Fibroblast of skin of abdomen (primary cell): ENCODE measurements at places on chromosomes 3 and 15.

- no peak for DNase-seq
These were observed 79.1 kb downstream of the SLC25A26 start for GRCh38 chr3:66299891-66300290.

- DNase-seq, result peak; percentile 21
These were observed 408.6 kb downstream of the GBE1 start for GRCh38 chr3:81352867-81353266.

DNA sequence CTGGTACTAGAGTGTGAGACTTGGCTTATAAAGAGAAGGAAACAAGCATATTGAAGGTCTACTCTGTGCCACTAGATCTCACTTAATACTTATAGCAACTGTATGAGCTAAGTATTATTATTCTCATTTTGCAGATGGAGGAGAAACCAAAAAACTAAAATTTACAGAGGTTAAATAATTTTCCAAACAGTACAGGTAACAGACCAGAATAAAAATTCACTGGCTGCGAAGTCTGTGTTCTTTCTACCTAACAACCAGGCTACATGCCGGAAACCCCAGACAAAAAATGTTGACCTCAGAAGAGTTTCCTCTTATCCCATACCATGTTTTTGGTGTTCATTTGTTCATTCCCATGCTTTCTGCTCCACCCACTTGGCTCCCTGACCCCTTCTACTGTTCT, 46.6 kb downstream of the CMSS1 start:
- no peak for DNase-seq

DNA sequence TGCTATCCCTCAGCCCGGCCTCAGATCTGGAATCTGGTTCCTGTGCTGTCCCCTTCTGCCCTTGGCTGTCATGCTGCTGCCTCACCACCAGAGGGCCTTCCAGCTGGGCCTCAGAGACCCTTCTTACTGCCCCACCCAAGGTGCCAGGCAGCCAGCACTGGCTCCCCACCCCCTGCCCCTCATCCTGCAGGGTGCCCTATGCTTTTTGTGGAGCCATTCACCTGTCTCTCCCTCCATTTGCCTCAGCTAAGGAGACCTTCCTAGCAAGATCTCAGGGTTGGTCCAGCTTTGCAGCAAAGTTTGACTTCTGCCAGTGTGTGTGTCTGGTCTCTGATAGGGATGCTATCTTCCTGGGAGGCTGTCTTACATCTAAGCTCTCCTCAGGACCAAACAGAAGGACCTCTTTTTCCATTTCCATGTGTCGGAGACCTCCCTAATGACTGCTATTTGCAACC, 1.9 kb upstream of the VWA5B2 start:
- no peak for DNase-seq

- no peak for DNase-seq
These were observed 34.8 kb downstream of the LINGO1 start for GRCh38 chr15:77597804-77598453.
